ENCODE measurements at places on chromosomes 3 and 15.

GRCh38 chr15:57586661-57587424 is 4.9 kb upstream of the MYZAP start:
- peak; percentile 76 for DNase-seq

- DNase-seq, result no peak
Observed at GRCh38 chr3:113183748-113184661, 27.4 kb upstream of the BOC start.

DNA sequence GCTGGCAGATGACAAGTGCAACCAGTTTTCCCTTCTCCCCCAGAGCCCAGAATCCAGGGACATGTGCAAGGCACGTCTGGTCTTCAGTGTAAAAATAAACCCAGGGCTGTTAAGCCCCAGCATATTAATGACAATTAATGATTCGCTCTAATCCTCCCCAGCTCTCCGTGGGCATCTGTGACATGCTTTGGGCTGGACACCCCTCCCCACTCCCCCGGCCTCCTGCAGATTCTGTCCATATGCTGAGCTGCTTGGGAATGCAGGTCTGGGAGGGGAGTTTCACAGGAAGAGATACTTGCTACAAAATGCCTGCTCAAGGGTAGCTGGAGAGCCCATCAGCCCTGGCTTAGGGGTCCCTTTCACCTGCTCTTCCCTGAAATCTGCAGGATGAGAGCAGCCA is 43.0 kb upstream of the NTRK3 start:
- DNase-seq, result no peak

DNA sequence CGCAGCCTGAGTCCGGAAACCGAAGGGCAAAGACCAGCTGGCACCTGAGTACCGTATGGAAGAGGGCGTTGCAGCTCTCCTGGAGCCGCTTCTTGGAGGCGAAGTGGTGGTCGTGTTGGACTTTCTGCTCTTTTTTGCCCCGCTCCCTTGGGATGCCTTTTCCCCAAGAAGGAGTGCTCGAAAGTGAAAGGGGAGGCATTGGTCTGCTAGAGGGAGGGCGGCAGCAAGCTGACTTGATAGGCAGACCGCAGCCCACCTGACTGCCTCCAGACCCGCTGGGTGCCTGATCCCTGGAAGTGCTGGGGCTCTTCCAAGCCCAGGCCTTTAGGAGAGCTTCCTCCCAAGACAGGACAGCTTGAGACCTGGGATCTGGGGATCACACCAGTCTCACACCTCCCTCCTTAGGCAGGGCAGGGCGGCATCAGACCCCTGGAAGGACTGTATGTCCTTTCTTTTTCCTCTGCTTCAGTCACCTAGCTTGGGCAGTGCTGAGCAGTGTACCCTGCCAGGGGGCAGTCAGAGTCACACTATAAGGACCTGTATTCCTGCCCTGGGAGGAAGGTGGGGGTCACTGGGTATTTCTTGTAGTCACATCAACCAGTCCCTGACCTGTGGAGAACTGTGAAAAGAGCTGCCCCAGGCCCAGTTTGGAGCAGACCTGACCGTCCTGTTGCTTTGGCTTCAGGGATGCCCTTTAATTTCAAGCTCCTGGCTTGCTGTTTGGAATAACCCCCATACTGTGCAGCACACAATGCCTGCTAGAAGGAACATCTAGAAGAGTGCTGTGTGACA is 2.1 kb downstream of the ACVR2B start:
- no peak for DNase-seq

GRCh38 chr15:89494031-89494430 is 2.4 kb downstream of the RHCG start:
- no peak for DNase-seq

DNA sequence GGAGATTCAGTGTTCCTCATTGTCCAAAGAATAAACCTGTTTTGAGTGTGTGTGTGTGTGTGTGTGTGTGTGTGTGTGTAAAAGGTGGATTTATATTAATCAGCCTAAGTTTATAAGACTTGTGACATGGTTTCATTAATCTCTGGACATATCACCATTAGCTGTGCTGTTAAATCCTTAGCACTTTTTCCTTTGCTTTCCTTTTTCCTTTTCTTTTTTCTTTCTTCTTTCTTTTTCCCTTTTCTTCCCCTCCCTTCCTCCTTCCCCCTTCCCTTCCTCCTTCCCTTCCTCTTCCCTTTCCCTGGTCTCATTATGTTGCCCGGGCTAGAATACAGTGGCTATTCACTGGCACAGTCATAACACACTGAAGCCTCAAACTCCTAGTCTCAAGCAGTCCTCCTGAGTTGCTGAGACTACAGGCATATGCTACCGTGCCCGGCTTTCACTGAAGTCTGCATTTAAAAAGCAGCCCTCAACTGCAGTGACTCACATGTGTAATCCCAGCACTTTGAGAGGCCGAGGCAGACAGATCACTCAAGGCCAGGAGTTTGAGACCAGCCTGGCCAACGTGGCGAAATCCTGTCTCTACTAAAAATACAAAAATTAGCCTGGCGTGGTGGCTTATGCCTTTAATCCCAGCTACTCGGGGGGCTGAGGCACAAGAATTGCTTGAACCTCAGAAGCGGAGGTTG is 28.6 kb upstream of the ITPKA start:
- DNase-seq, result no peak

- DNase-seq, result no peak
Observed at GRCh38 chr3:123060054-123060453, 6.8 kb upstream of the PDIA5 start.

- DNase-seq, result no peak
Observed at GRCh38 chr3:187975561-187976364, 178.2 kb upstream of the LPP start.

DNA sequence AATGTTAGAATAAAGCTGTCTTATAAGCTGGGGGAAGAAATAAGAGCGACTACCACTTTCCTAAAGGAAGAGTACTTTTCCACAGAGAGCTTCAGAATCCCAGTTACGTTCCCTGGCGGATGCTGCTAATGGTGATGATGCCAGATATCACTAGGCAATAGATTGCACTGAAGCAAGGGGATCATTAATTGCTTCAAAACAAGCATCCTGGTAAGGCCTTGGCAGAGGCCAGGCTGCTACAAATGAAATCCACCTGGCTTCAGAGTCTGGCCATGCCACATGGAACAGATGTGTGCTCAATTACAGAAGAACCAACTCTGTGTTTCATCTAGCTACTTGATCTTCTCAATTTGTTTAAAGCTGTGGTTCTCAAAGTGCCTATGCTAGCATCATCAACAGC is 129.2 kb upstream of the IL12A start:
- no peak for DNase-seq

- no peak for DNase-seq
Observed at GRCh38 chr3:44988073-44988472, 12.0 kb downstream of the EXOSC7 start.

DNA sequence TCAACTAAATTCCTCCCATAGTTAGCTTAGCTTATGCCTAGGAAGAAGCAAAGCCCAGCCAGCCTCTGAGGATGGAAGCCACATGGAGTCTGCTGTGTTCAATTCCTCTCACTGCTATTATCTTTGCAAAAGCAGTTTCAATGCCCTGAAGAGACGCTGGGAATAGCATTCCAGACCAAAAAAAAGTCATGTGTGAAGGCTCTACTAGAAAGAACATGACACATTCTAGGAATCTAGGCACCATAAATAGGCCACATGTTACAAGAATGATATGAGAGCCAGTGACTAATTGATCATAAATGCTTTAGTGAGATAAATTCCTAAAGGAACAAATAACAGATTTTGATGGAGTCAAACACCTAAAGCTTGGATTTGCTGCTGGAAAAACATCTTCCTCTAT is 800.8 kb downstream of the TUSC7 start:
- DNase-seq, result no peak

- no peak for DNase-seq
Observed at GRCh38 chr3:125257536-125257935, 45.0 kb upstream of the SLC12A8 start.

GRCh38 chr3:101379658-101380376 is 59.4 kb upstream of the IMPG2 start:
- DNase-seq, result no peak

DNA sequence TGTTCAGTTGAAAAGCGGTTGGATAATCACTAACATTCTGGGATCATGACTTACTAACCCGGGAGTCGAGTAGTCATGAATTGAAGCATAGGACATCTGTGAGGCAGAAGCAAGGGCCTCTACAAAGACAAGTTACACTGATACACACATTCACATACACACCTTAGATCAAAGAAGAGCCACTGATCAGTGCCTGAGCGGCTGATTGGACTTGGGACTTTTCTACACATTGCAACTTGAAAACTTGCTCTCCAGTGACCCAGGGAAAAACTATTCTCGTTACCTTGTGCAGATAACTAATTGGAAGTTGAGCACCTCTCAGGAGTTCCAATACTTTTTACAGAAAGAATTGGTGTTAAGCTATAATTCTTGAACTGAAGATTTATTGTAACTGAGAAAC is 206.0 kb downstream of the CDIN1 start:
- no peak for DNase-seq

DNA sequence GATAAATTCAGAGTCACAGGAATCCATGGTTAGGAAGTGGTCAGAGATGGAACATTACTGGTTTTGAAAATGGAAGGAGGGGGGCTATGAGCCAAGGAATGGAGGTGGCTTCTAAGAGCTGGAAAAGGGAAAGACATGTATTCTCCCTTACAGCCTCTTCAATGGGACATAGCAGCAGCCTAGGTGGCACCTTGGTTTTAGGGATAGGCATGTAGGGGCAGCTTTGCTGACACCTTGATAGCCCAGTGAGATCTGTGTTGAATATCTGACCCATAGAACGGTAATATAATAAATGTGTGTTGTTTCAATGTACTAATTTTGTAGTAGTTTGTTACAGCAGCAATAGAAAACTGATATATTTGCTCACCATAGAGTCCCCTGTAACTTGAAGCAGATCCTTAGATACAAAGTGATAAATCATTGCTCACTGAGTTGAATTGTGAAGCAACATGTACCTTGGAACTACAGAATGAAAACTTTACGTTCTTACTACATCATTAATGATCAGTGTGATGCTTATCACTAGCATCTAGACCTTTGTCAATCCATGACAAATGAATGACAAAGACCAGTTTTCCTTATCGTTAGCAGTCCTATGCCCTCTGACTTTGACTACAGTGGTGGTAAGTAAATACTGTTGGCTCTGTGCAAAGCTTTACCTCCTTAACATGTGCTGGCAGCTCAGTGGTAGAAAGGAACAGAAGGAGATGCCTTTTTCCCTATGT is 53.8 kb downstream of the TMEM45A start:
- DNase-seq, result no peak
